RWPE2 (cell line): ENCODE measurements at places on chromosomes 16 and 17.
A peak's percentile ranks its signal among the peaks of the same experiment; 100 is the strongest.

DNA sequence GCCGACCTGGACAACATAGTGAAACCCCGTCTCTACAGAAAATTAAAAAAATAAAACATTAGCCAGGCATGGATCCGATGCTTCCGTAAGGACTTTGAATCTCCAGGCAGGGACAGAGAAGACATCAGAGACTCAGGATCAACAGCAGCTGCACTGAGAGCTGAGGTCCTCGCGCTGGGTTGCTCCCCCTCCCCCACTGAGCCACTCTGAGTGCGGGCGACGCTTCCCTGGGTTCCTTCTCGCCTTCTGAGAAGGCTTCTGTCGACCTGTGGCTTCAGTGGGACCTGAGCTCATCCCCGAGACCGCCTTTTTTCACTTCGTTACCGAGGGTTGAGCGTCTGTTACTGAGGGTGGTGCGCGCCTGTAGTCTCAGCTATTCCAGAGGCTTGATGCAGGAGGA, 20.4 kb downstream of the ACTG1 start:
- peak; percentile 45 for DNase-seq

DNA sequence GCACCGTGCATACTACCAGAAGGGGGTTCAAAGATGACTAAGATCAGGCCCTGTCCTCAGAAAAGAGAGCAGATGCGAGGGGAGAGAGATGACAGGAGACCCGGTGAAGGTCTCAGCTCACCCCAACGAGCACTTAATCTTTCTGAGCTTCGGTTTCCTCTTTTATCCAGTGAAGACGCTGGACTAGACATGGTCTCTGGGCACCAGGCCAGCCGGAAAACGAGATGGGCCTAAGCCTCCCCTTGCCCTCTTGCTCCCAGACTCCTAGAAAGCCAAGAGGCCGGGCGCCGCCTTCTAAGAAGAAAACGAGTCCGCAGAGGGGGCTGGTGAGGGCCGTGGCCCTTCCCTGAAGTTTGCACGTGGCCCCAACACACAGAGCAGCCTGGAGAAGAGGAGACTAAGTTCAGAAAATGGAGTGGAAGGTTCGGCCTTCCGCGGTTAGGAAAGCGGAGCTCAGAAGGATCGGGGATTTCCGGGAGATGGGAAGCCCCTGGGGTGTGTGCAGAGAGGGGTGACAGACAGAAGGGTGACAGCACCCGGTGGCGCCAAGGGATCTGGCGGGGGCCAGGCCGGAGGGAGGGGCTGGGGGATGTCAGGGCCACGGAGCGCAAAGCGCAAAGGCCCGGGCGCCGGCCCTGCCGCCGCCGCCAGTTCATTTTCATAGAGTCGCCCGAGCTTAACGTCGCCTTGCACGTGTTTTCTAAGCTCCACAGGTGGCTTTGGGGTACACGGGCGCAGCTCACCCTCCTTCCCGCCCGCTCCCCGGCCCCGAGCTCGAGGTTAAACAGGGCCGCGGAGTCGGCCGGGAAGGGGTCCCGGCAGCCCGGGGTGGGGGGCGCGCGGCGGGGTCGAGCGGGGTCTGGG, 42.1 kb upstream of the BHLHA9 start:
- DNase-seq = no peak

DNA sequence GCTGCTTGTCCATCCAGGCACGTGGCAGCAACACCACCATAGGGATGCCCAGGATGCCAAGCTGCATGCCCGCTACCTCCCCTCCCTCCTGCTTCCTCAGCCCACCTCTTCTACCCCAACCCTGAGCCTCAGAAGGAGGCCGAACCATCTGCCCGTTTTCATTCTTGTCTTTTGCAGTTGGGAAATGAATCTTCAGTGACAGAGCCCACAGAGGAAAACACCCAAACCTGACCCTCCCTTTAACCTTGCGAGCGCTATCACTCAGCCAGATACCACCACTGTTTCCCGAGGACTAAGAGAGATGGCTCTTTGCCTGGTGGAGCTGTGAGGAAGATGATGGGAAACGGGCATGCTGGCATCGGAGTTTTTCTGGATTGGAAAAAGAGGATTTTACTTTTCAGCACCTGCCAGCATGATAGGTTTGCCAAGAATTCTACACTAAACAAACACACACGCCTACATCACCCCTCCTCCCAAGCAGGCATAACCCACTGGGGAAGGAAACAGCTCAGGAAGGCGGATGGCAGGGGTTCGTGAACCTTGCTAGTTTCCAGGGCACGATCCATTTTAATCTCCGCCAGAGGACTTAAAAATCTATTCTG, 457.4 kb downstream of the SLC39A11 start:
- DNase-seq = no peak

- no peak for DNase-seq
These were observed 24.2 kb downstream of the KLHL36 start for GRCh38 chr16:84672276-84673202.

- DNase-seq = no peak
These were observed 24.3 kb downstream of the KCNJ16 start for GRCh38 chr17:70099294-70099693.

- DNase-seq = no peak
These were observed at the start of gene EFCAB3 for GRCh38 chr17:62380253-62380652. Gene EFCAB3, plus strand, starts transcription at chr17:62380553. Its CDS starts 2,427 bp downstream, at chr17:62382980.

GRCh38 chr17:14201021-14201987, 35.4 kb downstream of the CDRT15 start:
- DNase-seq = no peak

GRCh38 chr17:75707079-75707571, 14.1 kb upstream of the ITGB4 start:
- peak; percentile 90 for DNase-seq

- DNase-seq = no peak
These were observed 29.2 kb upstream of the MPHOSPH6 start for GRCh38 chr16:82199209-82199608.

GRCh38 chr16:87216841-87217275, 100.3 kb downstream of the C16orf95 start:
- no peak for DNase-seq

DNA sequence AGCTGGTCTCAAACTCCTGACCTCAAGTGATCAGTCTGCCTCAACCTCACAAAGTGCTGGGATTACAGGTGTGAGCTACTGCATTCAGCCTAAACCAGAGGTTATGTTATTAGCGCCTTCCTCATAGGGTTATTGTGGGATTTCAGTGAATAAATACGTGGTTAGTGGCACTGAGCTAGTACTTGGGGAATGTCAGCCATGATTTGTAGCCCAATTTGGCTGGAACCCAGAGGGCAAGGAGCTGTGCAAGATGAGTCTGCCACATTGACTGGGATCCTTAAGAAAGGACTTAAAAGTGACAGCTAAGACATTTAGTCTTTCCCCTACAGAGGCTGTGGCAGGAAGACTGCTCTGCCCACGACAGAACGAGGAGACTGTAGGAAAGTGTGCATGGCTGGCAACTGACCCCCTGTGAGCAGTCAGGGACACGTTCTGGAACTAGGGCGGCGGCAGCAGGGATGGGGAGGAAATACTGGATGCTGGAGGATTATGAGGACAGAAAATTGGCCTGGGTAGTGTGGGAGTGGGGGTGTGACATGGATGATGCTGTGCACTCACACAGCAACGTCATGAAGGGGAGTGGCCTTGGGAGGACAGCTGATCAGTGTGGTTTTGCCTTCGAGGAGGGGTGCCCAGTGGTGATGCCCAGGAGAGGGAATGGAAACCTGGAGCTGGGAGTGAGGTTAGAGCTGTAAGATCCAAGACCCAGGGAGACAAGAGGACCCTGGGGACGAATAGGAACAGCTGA, 14.6 kb downstream of the ATP5PD start:
- no peak for DNase-seq

- DNase-seq = no peak
These were observed 402.7 kb downstream of the SOX9 start for GRCh38 chr17:72523491-72523890.

DNA sequence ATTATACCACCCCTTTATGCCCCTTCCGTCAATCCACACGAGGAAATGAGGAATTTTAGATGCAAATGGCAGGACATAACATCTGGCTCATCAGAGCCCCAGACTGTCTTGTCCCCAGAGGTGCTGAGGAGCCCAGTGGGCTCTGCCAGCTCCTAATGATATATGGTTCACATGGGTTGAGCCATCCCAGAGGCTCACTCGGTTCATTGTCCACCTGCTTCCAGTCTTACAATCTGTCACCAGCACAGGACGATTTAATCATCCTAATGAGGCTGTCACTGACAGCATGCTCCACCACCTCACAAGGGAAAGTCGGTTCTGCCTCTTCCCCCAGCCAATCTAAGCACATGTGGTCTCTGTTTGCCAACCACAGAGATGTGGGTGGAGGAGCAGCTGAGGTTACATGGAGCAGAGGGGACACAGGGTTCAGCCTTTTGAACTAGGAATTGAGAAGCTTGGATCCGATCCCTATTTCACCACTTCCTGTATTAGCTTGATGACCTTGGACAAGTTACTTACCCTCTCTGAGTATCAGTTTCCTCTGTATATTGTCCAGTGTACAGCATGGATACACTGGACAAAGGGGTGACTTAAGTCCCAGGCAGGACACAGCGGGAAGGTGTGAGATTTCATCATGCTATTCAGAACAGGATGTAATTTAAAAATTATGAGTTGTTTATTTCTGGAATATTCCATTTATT, 27.0 kb upstream of the DHX8 start:
- DNase-seq = no peak

- DNase-seq = no peak
These were observed 345.4 kb downstream of the PMP22 start for GRCh38 chr17:14919631-14920213.

DNA sequence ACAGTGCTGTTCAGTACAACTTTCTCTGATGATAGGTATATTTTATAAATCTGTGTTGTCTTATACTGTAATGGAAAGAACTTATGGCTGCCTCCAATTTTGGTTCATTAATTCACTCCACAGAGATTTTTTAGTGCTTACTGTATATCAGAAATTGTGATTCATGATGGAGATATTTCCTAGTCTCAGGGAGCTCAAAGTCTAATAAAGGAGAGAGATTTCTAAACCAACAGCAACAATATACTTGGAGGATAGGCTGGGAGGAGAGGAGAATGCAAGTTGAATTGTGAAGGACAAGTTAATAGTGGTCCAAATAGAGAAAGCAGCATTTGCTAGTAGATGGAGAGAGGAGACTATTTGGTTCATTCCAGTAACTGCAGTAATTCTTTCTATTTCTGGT, 63.5 kb downstream of the TANC2 start:
- no peak for DNase-seq

- no peak for DNase-seq
These were observed 18.2 kb upstream of the ERN1 start for GRCh38 chr17:64148017-64148631.

- no peak for DNase-seq
These were observed 22.0 kb upstream of the CPNE2 start for GRCh38 chr16:57070424-57070823.

- no peak for DNase-seq
These were observed 54.7 kb downstream of the BANP start for GRCh38 chr16:88005968-88006367.

DNA sequence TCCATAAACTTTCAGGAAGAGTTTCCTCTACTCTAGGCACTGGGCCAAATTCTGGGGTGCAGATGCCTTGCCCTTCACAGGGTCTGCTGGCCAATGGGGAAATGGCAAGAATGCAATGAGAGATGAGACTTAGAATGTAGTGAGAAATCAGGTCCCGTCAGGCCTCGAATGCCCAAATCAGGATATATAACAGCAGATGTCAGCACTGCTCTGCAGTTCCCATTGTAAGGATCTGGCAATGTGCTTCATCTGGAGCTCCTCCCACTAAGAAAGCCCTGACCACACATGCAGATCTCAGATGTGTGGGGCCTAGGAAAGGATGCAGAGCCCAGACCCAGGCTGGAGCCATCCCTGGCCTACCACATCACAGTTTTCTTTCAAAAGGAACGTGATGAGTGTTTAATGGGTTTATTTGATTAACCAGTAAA, 13.9 kb upstream of the LPCAT2 start:
- no peak for DNase-seq
